ENCODE measurements at places on chromosomes 1 and 21.
A peak's percentile ranks its signal among the peaks of the same experiment; 100 is the strongest.

GRCh38 chr1:109777436-109777835 is 13.7 kb upstream of the EPS8L3 start:
- no peak for DNase-seq

GRCh38 chr1:97433094-97433823 is 487.6 kb downstream of the DPYD start:
- DNase-seq, result no peak

DNA sequence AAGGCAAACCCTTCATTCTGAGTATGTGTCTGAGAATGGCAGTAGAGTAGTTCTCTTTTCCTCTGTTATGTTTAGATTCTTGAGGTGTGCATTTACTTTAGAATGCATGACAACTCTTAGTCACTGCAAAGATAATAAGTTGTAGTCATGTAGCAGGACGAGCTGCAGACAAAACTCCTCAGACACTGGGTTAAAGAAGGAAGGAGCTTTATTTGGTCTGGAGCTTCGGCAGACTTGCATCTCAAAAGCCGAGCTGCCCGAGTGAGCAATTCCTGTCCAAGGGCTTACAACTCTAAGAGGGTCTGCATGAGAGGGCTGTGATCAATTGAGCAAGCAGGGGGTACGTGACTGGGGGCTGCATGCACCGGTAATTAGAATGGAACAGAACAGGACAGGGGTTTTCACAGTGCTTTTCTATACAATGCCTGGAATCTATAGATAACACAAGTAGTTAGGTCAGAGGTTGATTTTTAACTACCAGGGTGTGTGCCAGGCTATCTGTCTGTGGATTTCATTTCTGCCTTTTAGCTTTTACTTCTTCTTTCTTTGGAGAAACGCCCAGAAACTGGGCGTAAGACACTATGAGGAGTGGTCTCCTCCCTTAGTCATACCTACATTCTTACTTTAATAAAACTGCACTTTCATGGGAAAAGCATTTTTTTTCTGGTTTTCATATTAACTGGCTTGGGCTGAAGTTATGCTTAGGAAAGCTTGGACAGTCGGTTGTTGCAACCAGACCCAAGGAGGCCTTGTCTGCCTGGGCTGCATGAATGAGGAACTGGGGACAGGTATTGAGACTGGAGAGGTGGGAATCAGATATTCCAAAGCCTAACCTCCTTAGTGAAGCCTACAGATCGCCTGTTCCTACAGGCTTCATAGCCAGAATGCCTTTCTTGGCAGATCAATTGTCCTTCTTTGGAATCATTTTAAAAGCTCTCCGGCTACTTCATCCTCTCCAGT is 115.1 kb downstream of the RHOU start:
- DNase-seq, result no peak

- DNase-seq, result no peak
These were observed 75.8 kb upstream of the ADAR start for GRCh38 chr1:154683820-154684219.

- DNase-seq, result no peak
These were observed 15.2 kb downstream of the RPAP2 start for GRCh38 chr1:92314024-92314423.

DNA sequence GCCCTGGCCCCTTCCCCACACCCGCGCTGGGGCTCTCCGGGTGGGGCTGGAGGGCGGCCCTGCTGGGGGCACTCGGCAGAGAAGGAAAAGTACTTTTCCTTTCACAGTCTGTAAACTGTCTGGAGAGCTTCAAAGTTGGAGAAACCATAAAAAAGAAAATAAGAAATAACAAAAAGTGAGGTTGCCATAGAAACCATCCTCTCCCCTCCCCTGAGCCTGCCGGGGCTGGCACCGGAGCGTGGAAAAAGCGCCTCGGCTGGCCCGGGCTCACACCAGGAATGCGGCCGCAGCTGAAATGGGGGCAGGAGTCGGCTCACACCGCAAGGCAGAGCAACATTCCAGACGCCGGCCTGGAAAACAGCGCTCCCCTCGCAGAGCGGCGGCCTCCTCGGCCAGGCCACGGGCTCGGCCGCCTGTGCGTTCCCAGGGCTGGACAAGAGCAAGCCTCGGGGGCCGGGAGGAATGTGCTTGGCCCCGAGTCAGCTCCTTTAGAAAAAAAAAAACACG is 69.2 kb downstream of the MORN1 start:
- no peak for DNase-seq

DNA sequence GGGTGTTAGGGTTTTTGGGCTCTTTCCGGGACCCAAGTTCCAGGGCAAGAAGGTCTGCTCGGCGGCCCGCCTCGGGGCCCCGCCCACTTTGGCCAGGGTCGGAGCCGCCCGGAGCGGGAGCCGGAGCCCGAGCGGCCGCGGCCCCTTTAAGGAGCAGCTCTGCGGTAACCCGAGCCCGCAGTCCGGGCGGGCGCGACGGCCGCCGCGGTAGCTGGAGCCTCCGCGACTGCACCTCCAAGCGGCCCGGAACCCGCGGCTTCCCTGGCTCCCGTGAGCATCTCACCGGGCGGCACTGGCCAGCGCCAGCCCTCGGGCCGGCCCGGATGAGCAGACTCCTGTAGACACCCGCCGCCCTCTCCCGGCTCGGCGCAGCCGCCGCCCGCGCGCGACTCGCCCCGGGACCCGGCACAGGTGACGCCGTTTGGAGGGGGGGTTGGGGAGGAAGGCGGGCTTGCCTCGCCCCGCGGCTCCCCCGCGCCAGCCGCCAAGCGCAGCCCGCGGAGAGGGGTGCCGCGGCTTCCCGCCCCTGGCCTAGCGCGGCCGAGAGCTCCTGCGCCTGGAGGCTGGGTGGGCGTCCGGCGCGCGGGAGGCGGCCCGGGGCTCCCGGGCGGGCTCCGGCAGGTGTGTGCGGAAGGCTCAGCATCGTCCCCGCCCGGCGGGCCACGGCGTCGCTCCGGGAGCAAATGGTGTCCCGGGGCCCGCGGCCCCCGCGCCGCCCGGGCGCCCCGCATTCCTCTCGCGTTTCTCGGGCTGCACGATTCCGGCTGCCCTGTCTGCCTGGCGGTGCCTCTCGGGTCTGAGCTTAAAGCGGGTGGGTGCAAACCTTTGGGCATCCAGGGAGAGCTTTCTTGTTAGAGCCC is at the start of gene TLCD4:
Gene TLCD4, plus strand, starts transcription at position 149 of the 860 bp plus-strand sequence. CDS start 26,547 bp downstream, outside the sequence.
- DNase-seq, result peak; percentile 52

DNA sequence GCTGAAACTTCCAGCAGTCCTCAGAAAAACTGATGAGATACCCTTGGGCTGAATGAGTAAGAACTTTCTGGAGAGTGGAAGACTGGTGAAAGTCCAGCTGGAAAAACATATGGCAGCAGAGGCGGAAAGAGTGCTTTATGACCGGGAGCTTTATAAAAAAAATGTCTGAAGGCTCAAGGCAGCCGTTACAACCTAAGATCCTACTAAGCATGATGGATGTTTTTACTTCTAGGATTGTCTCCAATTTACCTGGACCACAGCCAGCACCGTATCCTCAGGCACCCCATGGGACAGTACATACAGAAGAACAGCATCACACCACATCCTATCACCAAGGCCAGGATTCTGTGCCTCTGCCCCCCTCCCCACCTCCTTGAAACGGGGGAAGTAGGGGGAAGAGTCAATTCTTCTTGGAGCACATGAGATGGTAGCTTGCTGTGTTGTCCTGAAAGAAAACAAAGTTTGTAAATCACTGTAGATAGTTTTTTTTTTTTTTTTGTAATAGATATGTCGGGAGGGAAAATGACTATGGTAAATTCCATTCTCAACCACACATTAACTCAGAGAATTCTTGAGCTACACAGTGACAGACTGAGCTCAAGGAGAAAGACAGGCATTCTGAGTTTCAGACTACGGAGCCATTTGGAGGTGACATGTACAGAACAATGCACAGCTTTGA is 11.8 kb upstream of the IRF2BP2 start:
- no peak for DNase-seq

DNA sequence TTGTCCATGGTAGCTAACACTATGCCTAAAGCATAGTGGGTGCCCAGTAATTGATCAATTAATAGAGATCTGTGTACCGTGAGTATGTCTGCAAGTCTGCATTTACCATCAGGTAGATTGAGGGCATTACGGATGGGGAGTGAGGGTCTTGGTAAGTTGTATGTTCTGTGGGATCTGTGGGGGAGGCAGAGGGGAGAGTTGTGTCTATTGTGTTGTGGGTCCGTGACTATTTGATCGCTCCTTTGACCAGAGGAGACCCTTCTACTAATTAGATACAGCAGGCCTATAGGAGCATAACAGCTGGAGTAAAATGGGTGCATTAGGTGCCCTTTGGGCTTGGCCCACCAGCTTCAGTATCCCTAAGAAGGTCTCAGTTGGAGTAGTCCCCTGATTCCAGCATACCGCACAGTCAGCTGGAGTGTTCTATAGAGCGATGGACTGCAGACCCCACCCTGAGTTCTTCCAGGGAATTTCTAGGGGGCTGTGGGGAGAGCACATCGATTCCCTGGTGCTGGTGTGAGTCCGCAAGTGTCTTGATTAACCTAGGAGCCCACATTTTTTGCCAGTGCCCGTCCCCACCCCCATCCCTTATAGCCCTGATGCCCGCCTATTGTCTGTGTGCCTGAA is 55.9 kb downstream of the RHBG start:
- no peak for DNase-seq

GRCh38 chr21:44967082-44968047 is 27.5 kb downstream of the SLX9 start:
- DNase-seq, result no peak

- no peak for DNase-seq
These were observed 1.5 kb upstream of the TSPAN1 start for GRCh38 chr1:46173361-46173856.

GRCh38 chr21:29386803-29387202 is 88.1 kb downstream of the BACH1 start:
- no peak for DNase-seq

- DNase-seq, result peak; percentile 26
These were observed 100.8 kb downstream of the UCK2 start for GRCh38 chr1:165928075-165928731.

All from activated CD8-positive, alpha-beta memory T cell treated with anti-CD3 and anti-CD28 coated beads, Interleukin-2, amount 50 U/mL, for 4 hours (primary cell).